IPS DF 6.9 (cell line): ENCODE measurements at places on chromosomes 6 and 20.

DNA sequence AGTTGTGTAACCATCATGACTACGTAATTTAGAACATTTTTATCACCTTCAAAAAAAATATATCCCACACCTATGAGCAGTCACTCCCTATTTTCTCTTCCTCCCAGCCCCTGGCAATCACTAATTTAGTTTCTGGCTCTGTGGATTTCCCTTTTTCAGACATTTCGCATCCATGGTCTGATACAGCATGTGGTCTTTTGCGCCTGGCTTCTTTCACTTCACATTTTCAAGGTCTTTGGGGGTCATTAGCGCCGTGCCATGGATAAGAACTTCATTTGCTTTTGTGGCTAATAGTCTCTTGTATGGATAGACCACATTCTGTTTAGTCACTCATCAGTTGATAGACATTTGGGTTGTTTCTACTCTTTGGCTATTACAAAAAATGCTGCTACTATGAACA, 44.9 kb upstream of the DUSP22 start:
- DNase-seq = no peak

GRCh38 chr20:23192469-23192868, 106.3 kb upstream of the CD93 start:
- DNase-seq = no peak

DNA sequence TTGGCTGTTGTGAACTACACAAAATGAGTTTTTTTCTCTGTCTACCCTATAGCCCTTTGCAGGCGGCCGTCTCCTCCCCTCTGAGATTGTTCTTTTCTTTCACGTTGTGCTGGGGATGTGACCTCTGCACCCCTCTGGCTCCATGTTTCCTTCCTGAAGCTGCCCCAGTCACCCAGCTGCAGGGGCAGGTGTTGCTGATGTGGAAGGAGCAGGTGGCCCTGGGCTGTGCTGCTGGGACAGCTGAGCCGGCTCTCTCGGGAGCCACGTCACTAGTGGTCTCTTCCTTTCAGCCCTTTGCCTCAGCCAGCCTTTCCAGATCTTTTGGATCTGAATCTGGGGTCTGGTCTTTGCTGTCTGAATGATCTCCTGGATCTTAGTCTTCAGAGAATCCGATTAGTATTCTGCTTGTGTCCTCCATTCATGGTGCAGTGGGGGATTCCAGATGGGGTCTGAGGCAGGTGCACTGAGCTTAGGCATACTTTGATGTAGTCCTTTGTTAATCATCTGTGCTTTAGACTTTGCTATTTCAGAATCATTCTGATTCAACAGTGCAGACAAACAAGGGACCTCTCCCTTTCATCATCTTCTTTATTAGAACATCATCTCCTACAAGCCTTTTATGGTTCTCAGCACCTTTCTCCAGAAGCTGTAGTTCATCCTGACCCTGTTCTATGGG, 31.4 kb downstream of the TMEM181 start:
- DNase-seq = no peak

DNA sequence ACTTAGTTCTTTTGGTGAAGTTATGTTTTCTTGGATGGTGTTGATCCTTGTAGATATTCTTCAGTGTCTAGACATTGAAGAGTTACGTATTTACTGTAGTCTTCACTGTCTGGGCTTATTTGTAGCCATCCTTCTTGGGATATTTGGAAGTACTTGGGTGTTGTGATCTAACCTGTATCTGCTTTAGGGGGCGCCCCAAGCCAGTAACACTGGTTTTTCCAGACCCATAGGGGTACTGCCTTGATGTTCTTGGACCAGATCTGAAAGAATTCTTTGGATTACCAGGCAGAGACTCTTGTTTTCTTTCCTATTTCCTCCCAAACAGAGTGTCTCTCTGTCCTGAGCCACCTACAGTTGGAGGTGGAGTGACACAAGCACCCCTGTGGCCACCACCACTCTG, 309.1 kb upstream of the IMPG1 start:
- DNase-seq = peak; percentile 4

GRCh38 chr6:28134015-28134414, 7.7 kb upstream of the ZKSCAN8 start:
- DNase-seq = no peak
